ENCODE measurements at places on chromosomes 7 and 10.

- DNase-seq = no peak
These were observed 8.5 kb upstream of the MRPS33 start for GRCh38 chr7:141023295-141023694.

DNA sequence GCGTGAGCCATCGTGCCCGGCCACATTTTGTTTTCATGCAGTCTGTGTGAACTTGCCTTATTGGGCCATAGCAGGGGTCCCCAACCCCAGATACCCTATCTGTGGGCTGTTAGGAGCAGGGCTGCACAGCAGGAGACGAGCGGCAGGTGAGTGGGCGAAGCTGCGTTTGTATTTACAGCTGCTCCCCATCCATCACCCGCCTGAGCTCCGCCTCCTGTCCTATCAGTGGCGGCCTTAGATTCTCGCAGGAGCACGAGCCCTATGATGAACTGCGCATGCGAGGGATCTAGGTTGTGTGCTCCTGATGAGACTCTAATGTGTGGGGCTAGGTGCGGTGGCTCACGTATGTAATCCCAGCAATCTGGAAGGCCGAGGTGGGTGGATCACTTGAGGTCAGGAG, 293.9 kb downstream of the CAMK1D start:
- no peak for DNase-seq

DNA sequence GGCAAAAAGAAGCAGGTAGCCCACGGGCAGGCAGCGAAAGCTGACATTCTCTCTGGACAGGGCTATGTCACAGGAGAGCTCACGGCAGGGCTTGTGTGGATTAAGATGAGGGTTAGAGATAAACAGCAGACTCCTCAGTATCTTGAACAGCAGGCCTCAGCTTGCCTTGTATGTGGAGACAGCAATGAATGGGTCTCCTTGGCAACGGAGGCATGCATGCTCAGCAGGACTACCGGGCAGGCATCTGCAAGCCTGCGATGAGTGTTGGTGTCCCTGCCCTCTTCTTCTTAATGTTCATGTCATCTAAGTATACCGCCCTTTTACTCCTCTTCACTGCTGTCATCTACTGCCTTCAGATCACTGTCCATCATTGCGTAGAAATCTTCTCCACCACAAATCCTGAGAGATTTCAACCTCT, 81.9 kb upstream of the C1GALT1 start:
- no peak for DNase-seq

GRCh38 chr7:87570178-87570577, 30.5 kb downstream of the ABCB1 start:
- no peak for DNase-seq

GRCh38 chr10:119211176-119211575, 3.8 kb downstream of the GRK5 start:
- DNase-seq = no peak

DNA sequence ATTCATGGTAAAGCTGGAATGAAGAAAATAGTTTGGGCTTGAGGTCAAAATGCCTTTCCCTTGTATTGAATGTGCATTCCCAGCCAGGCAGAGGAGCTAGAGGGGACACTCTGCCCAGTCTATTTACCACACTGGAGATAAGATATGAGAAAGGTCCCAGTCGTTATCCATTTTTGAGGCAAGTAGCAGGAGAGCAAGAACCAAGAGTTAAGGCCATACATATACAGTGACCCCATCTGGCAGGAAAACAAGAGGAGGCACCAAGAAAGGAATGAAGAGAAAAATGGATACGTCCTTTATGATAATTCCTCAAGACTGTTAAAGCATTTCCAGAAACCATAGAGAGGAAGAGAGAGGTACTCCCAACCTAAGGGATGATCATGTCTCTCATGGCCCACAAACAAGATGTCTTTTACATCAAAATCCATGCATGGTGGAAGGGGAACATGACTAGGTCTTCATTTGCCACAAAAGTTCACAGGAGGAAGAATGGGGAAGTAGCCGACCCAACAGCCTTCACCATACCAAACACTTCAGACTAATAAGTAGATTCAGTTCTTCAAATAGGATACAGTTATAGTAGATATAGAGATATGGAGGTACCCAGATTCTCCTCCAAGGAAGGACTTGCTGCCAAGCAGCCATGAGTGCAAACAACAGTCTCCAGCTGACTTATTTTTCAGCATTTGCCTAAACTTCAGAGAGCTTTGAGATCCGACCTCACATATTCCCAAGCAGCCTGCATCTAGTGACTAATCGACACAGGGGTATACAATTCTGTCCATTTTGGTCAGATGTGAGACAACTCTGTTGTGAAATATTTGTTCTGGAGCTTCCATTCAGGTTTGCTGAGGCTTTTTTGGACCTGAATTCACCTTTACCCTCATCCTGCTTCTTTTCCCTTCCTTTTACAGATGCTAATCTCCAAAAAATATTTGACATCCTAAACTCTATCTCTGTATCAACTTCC, 61.1 kb upstream of the CCDC71L start:
- DNase-seq = no peak

All from stimulated activated CD8-positive, alpha-beta memory T cell treated with anti-CD3 and anti-CD28 coated beads, Interleukin-4, amount 100 ng/mL, for 1 hour (primary cell).